ENCODE measurements at places on chromosomes 7 and 10.

- no peak for DNase-seq
These were observed 84.7 kb upstream of the KDM7A start for GRCh38 chr7:140261522-140261921.

DNA sequence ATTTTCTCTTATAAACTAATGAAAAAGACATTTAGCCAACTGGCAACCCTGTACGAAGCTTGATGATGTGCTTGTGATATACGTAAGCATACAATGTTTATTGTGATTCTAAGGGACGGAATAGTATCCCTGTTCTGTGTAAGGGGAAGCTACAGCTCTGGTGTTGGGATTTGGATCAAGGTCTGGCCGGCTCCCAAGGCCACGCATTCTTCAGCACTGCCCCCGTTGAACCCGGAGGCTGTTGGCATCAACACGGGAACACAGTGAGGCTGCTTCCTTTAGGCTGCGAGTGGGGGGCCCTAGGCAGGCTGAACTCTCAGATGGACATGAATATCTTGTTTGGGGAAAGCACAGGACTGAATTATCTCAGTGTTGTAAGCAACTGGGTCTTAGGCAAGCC lies 180.6 kb downstream of the CAMK1D start:
- no peak for DNase-seq

GRCh38 chr7:123998921-123999320 lies 33.9 kb downstream of the TMEM229A start:
- DNase-seq = no peak

DNA sequence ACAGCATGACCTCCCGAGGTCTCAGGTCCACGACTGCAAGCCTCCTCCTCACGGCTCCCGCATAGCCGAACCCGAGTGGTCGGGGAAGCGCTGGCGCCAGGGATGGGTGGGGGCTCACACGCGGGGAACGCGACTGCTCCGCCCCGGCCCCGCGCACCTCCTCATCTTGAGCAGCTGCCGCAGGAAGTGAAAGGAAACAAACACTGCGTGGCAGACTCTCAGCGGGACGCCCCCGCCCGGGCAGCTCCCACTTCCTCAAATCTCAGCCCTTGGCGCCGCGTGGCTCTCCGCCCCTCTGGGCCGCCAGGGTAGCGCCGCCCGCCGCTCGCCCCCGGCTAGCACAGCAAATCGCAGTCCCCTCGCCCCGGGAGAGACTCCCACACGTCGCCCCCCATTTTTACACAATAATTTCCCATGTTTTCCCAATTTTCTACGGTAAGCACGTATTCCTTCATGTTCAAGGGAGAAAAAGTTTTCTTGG lies at the start of gene TMEM243:
Gene TMEM243 (minus strand): TSS at position 188 of the 481 bp plus-strand sequence. CDS start 229 bp downstream, outside the sequence.
- DNase-seq = peak; percentile 46

- DNase-seq = no peak
These were observed 99.3 kb downstream of the DGKI start for GRCh38 chr7:137747359-137748031.

GRCh38 chr10:106189292-106189691 lies 975.2 kb downstream of the SORCS1 start:
- no peak for DNase-seq

GRCh38 chr10:64283621-64284020 lies 762.4 kb downstream of the REEP3 start:
- no peak for DNase-seq

GRCh38 chr7:126570845-126571244 lies 681.9 kb downstream of the GRM8 start:
- DNase-seq = no peak

DNA sequence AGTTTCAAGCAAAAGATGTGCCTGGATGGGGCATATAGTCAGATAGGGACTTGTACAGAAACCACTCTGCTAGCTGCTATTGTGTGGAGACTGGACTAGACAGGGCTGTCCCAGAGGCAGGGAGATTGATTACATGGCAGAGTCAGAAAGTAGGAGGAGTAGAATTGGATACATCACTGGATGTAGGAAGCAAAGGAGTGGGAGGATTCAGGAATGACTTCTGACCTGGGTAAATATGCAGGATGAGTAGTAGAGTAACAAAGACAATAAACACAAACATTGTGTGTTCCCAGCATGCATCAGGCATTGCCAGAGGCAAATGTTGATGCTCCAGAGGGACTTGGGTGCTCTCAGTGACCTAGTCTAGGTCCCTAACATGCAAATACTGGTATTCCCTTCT lies 30.9 kb upstream of the MAT1A start:
- no peak for DNase-seq

GRCh38 chr7:128400566-128400965 lies 9.2 kb downstream of the IMPDH1 start:
- no peak for DNase-seq

- DNase-seq = no peak
These were observed 10.0 kb upstream of the CRYGN start for GRCh38 chr7:151449990-151450389.

DNA sequence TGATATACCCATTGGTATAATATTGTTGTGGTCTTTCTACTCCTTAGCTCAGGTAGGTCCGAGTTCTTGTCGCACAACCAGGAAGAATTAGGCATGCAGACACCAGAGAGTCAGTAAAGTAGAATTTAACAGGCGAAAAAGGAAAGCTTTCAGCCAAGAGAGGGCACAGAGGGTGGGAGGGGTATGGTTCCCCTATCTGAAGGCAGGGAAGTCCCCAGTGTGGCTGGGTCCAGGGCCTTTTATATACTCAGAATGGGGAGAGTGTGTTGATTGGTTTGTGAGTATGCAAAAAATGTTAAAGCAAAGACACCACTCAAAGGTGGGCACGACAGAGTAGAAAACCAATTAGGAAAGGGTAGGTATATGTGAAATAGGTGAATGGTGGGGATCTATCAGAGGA lies 53.9 kb downstream of the IMMP2L start:
- DNase-seq = no peak

DNA sequence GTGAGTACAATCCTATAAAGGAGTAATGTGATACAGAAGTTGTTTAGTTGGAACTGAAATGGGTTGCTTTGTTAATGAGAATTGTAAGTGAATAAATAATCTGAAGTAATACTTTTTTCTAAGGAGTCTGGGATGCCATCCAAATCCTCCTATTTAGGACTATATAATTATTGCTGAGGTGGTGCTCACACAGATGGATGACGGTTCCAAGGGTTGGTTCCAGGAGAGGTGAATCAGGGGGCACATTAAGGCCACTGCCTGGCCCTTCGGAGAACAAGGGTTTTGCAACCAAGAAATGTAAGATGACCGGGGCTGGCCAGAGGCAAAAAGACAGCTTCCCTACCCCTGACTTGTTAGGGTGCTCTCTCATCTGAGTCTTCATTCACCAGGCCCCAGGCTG lies 352.7 kb downstream of the PHTF2 start:
- DNase-seq = no peak

DNA sequence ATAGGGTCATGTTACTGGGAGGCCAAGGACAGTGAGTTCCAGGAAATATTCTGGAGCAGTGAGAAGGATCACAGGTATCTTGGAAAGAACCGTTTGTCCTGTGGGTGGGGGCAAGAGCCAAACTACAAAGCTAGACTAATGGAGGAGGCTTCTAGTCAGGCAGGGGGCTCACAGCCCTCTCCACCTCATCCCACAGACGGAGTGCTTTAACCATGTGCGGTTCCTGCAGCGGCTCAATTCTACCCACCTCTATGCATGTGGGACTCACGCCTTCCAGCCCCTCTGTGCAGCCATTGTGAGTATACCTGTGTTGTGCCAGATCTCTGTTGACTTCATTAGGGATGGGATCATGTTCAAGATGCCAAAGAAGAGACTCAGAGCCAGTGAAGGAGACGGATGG lies 8.1 kb downstream of the SEMA4G start:
- DNase-seq = no peak

DNA sequence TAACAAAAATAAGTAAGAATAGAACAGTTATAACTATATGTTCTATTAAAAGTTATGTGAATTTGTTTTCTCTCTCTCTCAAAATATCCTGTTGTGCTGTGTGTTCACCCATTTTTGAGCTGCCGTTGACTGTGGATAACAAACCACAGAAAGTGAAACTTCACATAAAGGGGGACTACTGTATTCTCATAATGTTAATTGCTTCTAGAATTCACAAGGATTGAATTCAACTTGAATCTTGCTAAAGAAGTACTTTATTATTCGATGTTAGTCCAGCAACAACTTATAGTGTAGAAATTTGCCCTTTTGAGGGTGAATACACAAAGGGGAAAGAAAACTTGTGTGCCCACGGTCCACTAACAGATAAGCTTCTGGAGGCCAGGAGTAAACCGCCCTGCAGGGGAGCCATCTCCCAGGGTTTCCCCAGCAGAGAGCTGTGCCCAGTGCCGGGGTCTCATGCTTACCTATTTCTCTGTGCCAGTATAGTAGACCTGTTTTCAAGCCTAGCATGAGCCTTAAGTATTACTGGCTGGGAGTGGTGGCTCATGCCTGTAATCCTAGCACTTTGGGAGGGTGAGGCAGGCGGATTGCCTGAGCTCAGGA lies 87.1 kb downstream of the KAT6B start:
- DNase-seq = no peak

DNA sequence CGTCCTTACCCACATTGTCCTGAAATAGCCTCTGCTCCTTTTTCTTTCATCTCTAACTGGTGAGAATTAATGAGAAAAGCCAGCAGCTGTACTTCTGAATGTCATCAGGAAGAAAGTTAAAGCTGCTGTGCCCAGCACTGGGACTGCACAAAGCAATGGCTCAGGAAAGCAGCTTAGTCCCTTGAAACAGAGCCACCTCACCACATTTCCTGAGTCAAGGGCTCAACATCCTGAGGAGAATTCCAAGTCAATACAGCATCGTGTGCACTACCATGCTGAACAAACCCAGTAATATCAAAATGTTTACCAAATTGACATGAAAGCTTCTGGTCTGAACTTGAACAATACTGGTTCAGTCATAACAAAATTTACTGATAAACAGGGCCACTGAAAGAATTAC lies 140.1 kb downstream of the KMT2E start:
- DNase-seq = no peak

- no peak for DNase-seq
These were observed 10.3 kb upstream of the ADARB2 start for GRCh38 chr10:1747590-1748157.

DNA sequence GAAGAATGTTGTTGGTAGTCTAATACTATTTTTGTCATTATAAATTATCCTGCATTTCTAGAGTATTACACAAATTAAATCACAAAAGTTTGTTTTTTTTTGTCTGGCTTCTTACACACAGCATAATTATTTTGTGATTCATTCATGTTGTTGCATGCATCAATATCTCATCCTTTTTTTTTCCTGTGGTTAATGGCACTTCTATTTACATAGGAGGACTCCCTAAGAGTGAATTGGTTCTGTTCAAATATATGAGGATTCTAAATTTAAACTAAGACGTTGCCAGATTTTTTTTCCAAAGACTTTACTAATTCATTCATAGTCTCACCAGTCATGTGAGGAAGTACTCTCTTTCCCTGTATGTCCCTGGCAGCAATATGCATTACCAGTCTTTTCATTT lies 303.3 kb downstream of the GPR37 start:
- DNase-seq = no peak

DNA sequence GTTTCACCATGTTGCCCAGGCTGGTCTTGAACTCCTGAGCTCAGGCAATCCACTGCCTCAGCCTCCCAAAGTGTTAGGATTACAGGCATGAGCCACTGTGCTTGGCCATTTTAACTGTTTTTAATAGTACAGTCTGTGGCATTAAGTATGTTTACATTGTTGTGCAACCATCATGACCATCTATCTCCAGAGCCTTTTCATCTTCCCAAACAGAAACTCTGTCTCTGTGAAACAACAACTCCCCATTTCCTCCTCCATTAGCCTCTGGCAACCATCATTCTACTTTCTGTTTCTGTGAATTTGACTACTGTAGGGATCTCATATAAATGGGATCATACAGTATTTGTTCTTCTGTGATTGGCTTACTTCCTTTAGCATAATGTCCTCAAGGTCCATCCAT lies 48.3 kb upstream of the SEPHS1 start:
- DNase-seq = no peak

DNA sequence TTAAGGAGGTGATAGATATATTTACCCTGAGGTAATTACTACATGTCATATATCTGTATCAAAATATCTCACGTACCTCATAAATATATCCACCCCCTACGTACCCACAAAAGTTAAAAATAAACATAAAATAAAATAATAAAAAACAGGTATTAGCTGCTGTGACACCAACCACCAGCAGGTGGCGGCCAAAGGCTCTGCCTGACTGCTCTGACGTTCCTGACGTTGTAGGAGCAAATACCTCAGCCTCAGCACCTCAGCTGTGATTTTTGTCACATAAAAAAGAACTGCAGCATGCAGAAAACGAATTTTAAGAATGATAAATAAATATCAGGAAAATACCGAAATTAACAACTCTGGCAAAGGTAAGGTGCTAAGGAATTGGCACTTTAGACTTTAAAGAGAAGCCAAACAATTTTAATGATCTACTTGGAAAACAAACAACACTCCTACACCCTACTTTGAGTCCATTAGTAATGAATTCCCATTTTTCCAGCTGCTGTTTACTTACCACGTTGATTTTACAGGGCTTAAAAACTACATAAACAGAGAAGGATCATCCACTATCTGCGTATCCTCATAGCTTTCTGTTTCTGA lies 125.4 kb upstream of the TARP start:
- DNase-seq = peak; percentile 16

DNA sequence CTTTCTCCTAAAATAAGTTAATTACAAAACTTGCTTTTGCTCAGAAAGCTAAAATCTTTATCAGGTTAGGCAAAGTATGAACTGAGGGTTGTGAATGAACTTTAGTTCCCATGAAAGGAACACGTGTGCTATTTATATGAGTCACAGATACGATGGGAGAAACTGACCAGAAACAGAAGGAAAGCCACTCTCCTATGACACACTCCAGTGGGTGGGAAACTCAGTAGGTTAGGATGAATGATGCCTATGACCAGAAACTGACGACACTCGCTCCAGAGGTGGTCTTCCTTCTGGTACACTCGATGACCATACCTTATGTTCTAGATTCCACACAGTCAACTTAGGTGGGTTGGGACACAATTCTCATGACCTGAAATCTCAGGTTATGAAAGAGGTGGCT lies 215.7 kb upstream of the INHBA start:
- no peak for DNase-seq

GRCh38 chr7:2566890-2567678 lies 8.3 kb downstream of the IQCE start:
- no peak for DNase-seq

- DNase-seq = no peak
These were observed 253.2 kb downstream of the HTR7 start for GRCh38 chr10:90604636-90605035.

GRCh38 chr10:121838931-121839330 lies 88.9 kb downstream of the ATE1 start:
- DNase-seq = no peak

GRCh38 chr10:132675031-132675740 lies 110.8 kb downstream of the NKX6-2 start:
- DNase-seq = no peak

DNA sequence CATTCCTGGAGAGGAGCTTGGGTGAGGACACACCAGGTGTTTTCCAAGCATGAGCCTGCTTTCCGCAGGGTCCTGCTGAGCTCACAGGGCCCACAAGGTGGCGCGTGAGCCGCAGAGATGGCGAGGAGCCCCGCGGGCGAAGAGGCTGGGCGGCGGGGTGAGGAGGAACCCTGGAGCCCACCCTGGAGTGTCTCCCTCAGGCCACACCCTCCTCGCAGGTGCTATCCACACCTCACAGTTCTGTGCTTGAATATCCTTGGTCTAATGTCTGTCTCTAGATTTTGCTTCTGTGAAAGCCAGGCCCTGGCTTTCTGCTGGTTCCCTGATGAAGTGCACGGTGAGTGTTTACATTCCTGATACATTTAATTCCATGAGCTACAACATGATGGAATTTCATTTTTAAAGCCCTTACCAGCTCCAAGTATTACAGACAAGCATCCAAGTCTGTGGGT lies 433.6 kb downstream of the ACTR3B start:
- no peak for DNase-seq

All from activated naive CD4-positive, alpha-beta T cell (primary cell).